Stimulated activated CD4-positive, alpha-beta T cell treated with anti-CD3 and anti-CD28 coated beads, TNF-alpha, amount 100 ng/mL, for 1 hour (primary cell): ENCODE measurements at places on chromosomes 1 and 21.

- DNase-seq, result no peak
Observed at GRCh38 chr1:230407351-230407750, 18.8 kb downstream of the PGBD5 start.

DNA sequence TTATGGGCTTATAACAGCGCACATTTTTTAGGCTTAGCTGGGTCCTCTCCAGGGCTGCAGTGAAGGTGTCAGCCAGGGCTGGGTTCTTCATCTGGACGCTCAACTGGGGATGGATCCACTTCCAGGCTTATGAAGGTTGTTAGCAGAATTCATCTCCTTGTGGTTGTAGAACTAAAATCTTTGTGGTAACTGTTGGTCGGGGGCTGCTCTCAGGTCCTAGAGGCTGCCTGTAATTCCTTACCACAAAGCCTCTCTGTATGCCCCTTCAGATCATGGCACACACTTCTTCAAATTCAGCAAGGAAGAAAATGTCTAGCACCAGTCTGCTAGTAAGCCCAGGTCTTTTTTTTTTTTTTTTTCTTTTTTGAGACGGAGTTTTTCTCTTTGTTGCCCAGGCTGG lies 40.9 kb upstream of the EPS8L3 start:
- DNase-seq, result no peak

DNA sequence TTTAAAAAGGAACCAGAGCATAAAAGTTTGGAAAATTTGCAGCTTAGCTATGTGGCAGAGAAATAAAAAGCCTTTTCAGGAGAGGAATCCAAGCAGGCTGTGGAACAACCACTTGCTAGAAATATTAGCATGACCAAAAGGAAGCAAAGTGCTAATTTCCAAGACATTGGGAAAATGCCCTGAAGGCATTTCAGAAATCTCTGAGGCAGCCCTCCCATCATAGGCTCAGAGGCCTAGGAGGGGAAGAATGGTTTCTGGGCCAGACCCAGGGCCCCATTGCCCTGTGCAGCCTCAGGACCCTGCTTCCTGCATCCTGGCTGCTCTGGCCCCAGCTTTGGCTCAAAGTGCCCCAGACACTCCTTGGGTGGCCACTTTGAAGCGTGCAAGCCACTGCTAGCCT lies 56.8 kb downstream of the TENT5C start:
- DNase-seq, result no peak

- no peak for DNase-seq
Observed at GRCh38 chr1:74673351-74674111, at the start of gene ERICH3. Gene ERICH3 (minus strand): TSS chr1:74673792. CDS start chr1:74673519, 273 bp downstream.

DNA sequence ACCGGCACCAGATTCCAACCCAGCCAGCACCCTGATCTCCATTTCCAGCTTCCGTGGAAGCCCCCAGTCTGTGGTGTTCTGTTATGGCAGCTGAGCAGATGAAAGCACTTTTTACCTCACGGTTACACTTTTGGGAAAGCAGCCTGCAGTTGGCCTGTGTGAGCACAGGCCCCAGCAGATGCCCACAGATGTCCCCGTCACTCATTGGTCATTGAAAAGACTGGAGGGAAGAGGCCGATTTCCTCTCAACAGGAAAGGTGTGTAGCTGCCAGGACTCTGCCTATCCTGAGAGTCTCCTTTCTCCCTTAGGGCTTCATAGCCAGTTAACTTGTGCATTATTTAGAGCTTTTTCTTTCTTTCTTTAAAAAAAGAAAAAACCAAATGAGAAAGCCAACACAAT lies 123.0 kb downstream of the PCBP3 start:
- no peak for DNase-seq

- DNase-seq, result no peak
Observed at GRCh38 chr1:72285074-72285425, 2.7 kb upstream of the NEGR1 start.

- DNase-seq, result no peak
Observed at GRCh38 chr1:53590531-53591515, 131.6 kb downstream of the DMRTB1 start.

- no peak for DNase-seq
Observed at GRCh38 chr21:41800425-41801320, 33.8 kb upstream of the RIPK4 start.

GRCh38 chr1:80565406-80565805 lies 1235.3 kb upstream of the ADGRL2 start:
- no peak for DNase-seq

DNA sequence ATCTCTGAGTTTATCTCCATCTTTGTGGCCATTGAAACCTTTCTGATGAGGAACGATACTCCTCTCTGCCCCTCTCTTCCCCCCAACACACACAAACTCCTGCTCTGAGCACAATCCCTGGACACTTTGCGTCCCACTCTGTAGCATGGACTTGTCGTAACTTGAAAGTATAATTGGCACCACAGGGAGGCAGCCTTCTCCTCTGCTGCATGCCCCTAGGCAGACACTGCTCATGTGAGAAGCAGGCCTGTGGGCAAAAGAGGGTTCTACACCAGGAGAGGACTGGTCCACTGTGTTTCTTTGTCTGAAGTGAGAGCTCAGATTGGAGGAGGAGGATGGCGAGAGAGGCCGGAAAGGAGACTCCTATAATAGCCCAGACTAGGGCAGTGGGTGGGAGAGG lies 3.8 kb upstream of the PARS2 start:
- DNase-seq, result no peak

DNA sequence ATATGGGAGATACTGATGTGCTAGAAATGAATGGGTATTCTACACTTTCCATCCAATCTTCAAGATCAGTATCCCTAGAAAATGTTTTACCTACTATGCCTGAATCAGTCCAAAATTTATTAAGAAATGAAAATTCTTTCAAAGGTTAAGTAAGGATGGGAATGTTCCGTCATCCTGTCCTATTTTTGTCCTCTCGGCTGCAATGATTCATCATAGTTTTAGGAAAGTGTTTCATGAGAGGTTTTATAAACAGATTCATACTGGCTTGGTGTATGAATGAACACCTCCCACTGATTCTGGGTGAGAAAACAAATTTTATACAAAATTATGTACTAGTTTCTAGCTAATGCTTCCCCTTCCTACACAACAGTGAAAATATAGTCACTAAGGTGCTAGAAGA lies 504.6 kb upstream of the NR5A2 start:
- no peak for DNase-seq

DNA sequence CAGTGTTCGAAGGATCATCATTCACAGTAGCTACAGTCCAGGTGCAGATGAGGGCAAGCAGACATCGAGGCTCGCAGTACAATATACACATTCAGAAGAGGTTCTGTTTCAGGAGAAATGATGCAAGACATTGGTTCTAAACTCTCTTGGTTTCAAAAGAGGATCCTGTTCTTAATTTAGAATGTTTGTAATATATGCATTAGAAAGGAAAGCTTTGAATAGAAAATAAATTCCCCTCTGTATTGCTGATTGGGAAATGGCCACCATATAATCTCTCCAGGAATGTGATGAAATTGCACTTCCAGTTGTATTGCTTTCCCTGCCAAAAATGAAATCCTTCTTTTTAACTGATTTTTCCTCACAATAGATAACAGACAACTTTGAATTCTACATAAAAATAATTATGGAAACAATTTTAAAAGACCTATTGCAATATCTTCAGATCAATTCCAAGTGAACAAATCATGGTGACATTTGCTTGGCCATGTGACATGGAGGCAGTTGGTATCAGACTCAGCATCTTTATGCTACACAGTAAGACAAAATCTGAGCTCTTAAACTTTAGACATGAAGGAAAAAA lies 27.6 kb upstream of the SIPA1L2 start:
- no peak for DNase-seq

DNA sequence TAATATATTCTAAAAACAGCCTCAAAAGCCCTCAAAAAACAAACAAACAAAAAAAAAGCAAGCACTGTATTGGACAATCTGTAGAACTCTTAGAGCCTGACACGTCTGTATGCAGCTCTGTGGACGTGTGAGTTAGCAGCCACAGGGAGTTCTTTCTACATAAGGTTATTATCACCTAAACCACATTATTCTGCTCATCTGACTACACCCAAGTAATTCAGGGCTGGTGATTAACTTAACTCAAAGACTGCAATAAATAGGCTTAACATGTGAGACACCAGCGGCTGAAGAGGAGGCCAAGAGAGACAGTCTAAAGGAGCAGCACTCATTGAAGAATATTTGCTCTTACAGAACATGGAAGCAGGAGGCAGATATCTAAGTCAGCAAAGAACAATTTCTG lies 316.0 kb downstream of the VAV3 start:
- no peak for DNase-seq

DNA sequence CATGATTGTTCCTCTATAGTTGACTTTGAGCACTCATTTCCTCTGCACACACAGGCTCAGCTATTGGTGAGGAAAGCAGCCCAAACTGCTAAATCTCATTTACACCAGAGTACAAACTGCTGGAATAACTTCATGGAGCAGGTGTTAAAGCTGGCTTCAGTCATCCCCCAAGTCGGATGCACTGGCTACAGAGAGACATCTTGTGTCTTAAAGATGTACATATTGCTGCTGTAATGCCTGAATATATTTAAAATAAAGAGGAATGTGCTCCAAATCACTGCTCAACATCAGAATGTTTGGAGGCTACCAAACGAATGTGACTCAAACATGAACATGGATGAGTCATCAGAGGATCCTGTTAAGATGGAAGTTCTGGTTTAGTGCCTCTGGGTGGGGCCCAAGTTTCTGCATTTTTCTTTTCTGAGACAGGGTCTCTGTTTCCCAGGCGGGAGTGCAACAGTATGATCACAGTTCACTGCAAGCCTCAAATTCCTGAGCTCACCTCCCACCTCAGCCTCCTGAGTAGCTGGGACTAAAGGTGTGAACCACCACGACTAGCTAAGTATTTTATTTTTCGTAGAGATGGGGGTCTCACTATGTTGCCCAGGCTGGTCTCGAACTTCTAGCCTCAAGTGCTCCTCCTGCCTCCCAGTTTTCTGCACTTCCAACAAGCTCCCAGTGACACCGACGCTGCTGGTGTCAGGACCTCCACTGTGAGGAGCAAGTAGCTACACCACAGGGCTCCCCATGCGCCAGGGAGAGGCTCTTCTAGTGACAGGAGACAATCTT lies 79.0 kb upstream of the KRTAP19-8 start:
- DNase-seq, result no peak

DNA sequence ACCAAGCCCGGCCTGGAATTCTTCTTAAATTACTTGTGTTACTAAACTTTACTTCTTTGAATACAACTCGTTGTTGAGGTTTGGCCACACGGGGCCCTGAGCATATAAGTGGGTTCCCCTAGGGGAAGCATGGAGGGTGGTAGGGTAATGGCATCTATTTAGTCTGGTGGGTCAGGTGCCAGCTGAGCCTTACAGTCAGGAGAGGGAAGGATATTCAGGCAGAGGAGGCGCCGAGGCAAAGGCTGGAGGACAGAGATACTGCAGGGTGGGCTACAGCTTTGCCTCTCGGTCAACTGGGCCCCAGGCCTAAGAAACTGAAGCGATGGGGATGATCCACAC lies 424 bp upstream of the NECAP2 start:
- no peak for DNase-seq

DNA sequence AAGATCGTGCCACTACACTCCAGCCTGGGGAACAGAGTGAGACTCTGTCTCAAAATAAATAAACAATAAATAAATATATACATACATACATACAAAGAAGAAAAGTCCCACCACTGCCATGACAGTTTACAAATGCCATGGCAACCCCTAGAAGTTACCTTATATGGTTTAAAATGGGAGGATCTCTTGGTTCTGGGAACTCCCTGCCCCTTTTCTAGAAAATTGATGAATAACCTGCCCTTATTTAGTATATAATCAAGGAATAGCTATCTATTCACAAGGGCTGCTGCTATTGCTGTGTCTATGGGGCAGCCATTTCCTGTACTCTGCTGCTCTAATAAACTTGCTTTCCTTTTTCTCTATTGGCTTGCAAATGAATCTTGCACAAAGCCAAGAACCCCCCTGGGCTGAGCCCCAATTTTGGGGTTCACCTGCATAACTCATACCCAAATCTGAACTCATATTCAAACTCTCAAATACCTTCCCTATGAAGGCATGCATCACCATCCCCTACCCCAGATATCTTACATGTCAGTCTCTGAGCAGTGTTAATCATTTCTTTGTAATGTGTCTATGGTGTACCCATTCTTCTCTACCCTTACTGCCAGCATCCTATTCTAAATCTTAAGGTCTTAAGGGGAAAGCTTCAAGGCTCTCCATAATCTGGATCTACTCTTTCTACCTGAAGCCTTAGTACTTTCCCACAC lies 9.0 kb downstream of the GON4L start:
- DNase-seq, result no peak

DNA sequence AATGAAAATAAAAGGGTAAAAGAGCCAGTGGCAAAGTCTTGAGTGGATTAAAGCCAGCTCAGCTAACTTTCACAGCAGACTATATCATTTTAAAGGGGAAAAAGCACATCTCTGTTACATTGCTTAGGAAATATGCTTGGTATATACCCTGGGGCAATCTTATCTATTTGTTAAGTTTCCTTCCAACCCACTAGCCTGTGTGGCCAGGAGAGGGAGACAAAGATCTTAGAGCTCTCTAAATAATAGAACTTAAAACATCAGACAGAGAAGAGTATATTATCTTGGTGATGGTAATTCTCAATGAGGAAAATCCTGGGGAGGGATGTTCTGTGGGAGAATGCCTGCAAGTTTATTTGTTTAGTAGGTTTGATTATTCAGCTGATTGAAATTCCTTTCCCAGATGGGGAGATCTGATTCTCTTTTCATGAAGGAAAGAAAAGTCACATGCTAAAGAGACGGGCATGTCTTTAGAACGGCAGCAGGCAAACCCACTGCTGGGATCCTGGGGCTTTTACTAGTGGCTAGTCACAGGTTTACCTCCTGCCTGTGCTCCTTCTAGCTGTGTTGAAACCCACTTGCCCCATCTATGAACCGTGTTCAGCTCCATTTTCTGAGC lies 3.6 kb downstream of the KCNE2 start:
- DNase-seq, result no peak

DNA sequence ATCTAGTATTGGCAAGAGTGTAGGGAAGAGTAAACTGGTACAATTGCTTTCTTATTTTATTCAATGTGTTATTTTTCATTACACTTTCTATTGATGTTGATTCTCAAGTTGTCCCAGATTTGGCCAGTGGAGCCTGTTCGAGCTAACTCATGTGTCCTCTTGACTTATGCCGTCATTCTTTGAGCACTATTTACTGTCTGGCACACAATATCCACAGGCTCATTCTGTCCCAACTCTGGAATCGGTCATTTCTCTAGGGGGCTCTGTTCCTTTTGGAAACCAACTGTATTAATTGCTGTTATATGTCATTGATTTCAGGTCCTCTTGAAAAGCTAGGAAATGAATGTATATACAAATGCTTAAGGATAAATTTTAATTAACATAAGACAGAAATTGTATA lies 22.4 kb upstream of the SFPQ start:
- DNase-seq, result no peak

DNA sequence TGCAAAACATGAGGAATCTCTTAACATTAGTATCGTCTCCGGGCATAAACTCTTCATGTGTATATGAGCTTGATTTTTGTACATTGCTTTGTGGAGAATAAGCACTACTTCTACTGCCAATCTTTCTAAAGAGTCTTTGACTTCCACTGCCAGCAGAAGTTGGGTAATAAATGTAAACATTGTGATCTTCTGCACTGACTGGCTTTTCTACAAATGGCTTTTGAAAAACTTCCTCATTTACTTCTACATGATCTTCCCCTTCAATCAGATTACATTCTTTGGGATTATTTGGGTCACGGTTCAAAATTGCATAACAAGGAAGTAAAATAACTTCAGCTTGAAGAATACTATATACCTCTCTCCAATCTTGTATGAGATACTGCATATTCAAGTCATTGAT lies 30.4 kb upstream of the SLC44A5 start:
- DNase-seq, result no peak

GRCh38 chr1:227925582-227926198 lies 22.0 kb downstream of the WNT9A start:
- DNase-seq, result no peak

GRCh38 chr1:64223329-64224151 lies 20.1 kb downstream of the UBE2U start:
- DNase-seq, result no peak

- no peak for DNase-seq
Observed at GRCh38 chr1:197178998-197179397, 32.5 kb upstream of the ASPM start.
